ENCODE measurements at places on chromosomes 11 and 22. TPM values are rescaled to one million over a fixed set of nuclear protein-coding genes. Genes with fewer than 3 reads are reported as not detected.

Gene SCGB1A1
- total RNA-seq = not detected

Gene MAJIN
- not detected for total RNA-seq

Gene SLC15A3
- total RNA-seq = 9.9 TPM

Gene ATP5MG
- total RNA-seq = 60.7 TPM

Gene MS4A14
- not detected for total RNA-seq

Gene APOBEC3B
- not detected for total RNA-seq

Gene ZP1
- total RNA-seq = 0.46 TPM

Gene RELA
- total RNA-seq = 14.1 TPM

Gene MRPL17
- total RNA-seq = 23.5 TPM

Gene RCOR2
- total RNA-seq = 12.0 TPM

Gene DEPDC7
- total RNA-seq = 3.0 TPM

Gene POU2AF1
- 0.46 TPM for total RNA-seq

Gene RASSF10
- 10.8 TPM for total RNA-seq

Gene ROBO3
- 15.5 TPM for total RNA-seq

Gene PRODH
- total RNA-seq = 10.1 TPM

Gene C11orf97
- 2.5 TPM for total RNA-seq

Gene CDC42BPG
- 2.1 TPM for total RNA-seq

Gene MOGAT2
- total RNA-seq = not detected

Gene ZBTB16
- total RNA-seq = 6.7 TPM

Gene CD3E
- not detected for total RNA-seq

Gene LRRC74B
- total RNA-seq = 0.46 TPM

Gene RAC2
- total RNA-seq = 1.2 TPM

Gene CECR2
- 6.0 TPM for total RNA-seq
